ENCODE measurements at places on chromosomes 5 and 9.

DNA sequence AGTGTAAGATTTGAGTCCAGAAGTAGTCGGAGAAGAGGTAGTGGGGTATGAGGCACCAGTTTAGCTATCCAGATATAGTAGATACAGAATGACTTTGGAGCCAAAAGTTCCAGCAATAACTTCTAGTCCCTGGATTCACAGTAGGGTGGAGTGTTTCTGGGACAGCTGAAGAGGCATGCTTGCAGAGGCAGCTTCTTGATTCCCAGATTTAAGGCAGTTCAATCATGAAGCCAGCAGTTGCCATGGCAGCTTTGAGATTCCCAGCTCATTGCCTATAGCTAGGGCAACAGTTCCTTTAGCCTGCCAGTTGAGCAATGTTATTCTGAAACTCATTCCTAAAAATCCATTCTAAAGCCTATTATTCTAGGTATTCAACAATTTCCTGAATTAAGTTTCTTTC, 79.2 kb downstream of the LIX1 start:
- DNase-seq = no peak

- no peak for DNase-seq
Measured at GRCh38 chr9:106102821-106103220, 408.5 kb downstream of the TMEM38B start.

GRCh38 chr5:77015938-77016569, 14.2 kb upstream of the AGGF1 start:
- DNase-seq = no peak

GRCh38 chr5:104421431-104421830, 858.8 kb upstream of the NUDT12 start:
- no peak for DNase-seq

DNA sequence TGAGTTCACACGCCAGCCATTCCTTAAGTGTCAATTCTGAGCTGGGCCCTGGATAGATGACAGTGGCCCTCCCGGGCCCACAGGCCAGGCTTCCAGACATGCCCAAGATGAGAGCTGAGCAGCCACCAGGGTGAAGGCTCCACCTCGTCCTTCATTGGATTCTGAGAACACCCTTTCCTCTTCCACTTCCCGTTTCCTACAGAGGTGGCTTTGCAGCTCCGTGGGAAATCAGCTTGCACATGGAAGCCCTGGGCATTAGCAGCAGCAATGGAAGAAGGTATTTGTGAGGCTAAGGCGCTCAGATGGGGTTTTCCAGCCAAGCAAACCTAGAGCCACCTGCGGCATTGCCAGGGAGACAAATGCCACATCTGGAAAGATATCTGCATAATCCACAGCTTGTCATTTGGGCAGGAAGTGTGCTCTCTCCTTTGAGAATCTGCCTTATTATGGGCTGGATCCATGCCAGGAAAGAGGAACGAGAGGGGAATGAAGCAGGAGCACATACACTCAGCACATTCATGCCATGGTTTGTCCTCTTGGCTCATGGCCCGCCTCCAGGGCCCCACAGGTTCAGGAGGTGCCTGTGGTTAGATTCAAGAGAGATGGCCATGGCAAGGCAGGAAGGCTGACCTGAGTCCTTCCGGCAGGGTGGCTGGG, 34.1 kb downstream of the CFAP77 start:
- DNase-seq = no peak

- DNase-seq = no peak
Measured at GRCh38 chr5:74919487-74919886, 53.3 kb upstream of the FAM169A start.

DNA sequence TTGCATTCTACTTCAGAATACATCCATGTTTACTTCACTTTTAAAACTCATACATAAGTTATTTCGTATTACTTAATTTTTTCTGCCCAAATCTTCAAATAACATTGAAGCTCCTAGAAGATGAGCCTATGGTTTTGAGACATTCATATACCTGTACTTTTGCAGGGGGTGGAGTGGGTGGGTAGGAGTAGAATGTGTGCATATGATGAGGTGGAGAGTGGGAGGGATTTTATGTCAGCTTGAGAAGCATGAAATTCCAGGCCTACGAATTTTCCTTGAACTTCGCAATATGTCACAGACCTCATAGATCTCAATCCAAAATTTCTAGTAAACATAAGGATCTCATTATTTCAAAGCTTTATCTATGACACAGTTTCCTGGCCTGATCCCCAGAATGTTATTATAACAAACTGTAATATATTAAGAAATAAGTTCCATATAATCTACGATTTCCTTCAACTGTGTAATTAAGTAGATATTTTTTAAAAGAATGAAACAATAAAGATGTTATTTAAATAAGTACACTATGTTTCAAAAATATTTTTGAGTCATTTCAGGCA, 19.7 kb upstream of the MOB3B start:
- DNase-seq = no peak

GRCh38 chr5:177220576-177220975, 82.9 kb downstream of the RAB24 start:
- DNase-seq = no peak

Measured in stimulated activated CD8-positive, alpha-beta memory T cell treated with anti-CD3 and anti-CD28 coated beads, Interleukin-7, amount 100 ng/mL, for 48 hours (primary cell).